Osteoblast (primary cell): ENCODE measurements at places on chromosomes 16 and 17.

DNA sequence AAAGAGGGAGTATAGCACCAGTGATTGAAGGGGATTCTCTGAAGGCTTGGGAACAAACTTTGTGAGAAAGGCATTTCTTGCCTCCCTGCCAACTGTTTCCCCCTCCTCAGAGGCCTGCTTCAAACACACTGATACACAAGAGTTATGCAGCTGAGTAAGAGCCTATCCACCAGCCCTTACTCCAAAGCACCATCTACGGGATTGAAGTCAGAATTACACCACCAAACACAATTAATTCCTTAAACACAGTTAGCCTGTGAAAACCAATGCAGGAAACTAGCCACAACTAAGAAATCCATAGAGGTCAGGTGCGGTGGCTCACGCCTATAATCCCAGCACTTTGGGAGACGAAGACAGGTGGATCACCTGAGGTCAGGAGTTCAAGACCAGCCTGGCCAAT is 138.3 kb downstream of the SHCBP1 start:
- no peak for DNase-seq

DNA sequence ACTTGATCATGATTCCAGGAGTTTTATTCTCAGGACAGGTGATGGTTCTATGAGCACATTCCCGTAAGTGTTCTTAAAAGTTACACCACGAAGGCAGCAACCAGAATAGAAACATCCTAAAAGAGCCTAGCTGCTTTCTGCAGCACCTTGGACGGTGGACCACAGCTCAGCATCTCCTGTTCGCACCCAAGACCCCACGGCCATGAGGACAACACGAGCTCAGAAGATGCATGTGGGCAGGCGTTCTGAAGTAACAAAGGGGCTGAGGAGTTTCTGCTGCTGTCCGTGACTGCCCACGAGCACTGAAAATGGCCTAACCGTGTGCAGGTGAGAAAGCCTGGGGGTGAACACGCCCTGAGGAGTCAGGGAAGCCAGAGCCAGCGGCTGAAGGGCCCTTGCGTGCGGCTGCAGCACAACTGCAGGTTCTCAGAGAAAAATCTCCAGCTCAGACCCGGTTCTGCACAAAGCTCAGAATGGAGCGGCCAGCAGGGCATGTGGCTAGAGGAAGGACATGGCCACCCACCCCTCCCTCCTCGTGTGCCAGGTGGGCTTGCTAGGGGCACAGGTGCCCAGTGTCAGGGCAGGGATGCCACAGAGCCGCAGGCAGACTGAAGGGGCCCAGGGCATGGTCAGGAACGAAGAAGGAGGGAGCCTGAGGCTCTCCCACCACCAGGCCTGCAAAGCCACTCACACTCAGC is 10.8 kb upstream of the C16orf95 start:
- peak; percentile 64 for DNase-seq

- DNase-seq, result no peak
Observed at GRCh38 chr16:54886078-54886477, 44.6 kb upstream of the IRX5 start.

GRCh38 chr17:5210614-5211252 is 19.1 kb upstream of the ZNF594 start:
- no peak for DNase-seq

DNA sequence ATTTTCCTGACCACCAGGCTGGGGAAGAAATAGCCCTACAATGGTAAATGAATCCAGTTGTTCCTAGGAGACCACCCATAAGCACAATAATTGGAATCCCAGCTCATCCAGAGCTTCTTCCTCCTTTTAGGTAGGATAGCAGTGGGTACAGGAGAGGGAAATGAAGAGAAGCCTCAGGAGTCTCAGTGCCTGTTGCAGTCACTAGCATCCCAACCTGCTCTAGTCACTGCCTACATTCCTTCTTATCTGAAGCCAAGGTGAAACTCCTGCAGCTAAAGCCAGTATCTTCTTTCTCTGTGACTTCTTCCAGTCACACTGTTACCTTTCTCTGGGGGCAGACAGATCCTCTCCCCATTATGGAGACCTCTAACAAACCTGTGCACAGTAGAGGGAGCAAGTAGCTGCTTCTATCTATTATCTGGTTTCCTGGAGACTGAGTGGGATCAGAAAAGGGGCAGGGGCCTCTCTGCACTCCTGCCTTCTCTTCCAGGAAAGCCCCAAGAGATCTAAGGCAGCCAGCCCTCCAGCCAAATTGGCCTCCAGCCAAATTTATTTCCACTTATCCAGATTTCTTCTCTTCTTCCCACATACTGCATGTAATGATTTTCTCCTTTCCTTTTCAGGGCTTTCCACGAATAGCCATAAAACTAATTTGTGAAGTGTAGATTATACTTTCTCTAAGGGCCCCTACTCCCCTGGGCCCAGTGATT is 85.5 kb downstream of the SSH2 start:
- no peak for DNase-seq
